ENCODE measurements at places on chromosomes 2 and 18.
A peak's percentile ranks its signal among the peaks of the same experiment; 100 is the strongest.

GRCh38 chr2:58699411-58699810, 458.3 kb upstream of the FANCL start:
- no peak for DNase-seq

GRCh38 chr2:148511883-148512282, 132.7 kb upstream of the EPC2 start:
- no peak for DNase-seq

DNA sequence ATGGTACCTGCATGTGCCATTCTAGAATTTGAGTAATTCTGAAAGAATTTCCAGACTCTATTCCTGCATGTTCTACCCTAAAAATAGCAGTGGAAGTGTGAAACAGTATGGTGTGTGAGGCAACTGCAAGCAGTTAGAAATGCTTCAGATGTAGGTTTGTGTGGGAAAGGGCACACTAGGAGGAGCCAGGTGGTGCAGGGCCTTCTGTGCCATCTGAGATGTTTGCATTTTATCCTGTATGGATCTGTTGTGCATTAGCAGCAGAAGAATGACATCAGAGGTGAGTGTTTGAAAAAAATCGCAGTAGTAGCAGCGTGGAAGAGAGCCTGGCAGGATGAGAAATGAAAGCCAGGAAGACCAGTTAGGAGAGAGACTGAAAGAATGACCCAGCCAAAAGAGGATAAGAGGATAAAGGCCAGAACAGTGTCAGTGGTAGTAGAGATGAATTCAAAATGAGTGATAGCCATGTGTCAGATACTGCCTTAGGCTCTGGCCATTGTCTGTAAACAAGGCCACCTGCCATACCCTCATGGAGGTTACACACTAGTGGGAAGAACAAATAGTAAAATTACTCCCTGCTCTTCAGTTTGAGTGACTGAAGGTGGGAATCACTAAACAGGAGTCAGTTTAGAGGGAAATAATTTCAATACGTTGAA, 142.2 kb downstream of the PKP4 start:
- DNase-seq = no peak

GRCh38 chr2:65782996-65783650, 350.7 kb upstream of the SPRED2 start:
- no peak for DNase-seq

DNA sequence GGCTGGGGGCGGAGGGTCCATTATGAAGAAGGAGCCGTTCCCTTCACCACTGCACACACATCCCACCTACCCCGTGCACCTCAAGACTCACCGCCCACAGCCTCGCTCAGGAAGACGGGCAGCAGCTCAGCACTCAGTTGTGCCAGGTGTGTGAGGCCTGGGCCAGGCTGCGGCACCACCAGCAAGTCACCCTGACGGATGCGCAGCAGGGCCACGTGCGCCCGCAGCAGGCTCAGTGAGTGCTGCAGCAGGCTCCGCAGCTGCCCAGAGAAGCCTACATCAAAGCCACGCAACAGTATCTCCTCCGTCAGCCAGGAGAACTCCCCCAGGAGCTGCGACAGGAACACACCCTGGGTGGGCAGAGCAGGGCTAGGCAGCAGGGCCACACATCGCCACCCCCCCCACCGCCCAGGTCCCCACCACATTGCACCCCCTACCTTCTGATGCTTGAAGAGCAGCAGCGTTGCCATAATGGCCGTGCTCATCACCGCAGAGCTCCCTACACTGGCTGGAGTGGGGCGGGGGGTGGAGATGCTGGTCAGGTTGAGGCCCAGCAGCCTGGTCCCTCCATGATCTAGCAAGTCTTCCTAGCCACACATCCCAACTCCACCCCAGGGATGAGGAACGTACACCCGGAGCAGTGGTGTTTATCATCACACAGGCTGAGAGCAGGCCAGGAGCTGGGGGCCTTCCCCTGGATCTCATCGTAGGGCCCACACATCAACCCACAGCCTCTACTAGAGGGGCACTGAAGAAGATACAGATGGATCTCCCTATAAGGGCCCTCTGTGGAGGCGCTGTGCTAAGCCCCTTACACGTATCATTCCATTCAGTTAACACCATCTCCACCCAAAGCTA, 10.2 kb downstream of the GPAT2 start:
- peak; percentile 49 for DNase-seq

- no peak for DNase-seq
Observed at GRCh38 chr2:239956818-239957261, 68.3 kb downstream of the NDUFA10 start.

DNA sequence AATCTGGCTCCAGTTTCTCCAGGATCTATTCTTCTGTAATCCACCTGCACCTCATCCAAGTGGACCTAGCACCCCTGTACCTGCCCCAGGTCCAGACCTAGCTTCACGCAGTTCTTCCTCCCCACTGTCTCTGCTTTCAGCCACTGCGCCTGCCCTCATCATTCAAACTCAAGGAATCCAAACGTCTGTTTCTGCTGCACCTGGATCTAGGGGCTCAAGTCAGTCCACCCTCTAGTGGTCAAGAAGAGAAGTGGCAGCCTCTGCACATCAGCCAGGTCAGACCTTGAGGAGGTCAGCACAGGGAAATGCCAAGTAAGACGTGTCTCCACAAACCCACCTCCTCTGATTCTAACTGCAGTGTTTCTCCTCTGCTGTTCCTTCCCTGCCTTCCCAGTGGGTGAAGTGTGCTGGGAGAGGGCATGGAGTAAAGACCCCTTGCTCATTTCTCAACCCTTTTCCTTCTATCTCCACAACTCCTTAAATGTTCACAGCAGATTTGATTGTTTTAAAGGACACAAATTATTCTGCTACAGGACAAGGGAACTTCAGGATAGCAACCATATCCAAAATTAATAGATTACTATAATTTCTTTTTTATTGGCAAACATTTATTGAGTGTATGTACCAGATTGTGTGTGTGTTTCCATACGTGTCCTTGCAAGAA, 8.6 kb upstream of the RNF152 start:
- no peak for DNase-seq

DNA sequence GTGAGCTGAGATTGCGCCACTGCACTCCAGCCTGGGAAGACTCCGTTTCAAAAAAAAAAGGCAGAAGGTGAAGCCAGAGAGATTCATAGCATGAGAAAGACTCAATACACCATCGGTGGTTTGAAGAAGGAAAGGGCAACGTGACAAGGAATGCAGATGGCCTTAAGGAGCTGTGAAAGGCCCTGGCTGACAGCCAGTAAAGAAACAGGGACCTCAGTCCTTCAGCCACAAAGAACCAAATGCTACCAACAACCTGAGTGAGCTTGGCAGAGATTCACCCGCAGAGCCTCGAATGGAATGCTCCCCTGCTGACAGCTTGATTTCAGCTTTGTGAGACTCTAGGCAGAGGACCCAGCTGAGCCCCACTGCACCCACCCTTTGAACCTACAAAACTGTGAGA, 154.9 kb upstream of the NDUFV2 start:
- DNase-seq = no peak

DNA sequence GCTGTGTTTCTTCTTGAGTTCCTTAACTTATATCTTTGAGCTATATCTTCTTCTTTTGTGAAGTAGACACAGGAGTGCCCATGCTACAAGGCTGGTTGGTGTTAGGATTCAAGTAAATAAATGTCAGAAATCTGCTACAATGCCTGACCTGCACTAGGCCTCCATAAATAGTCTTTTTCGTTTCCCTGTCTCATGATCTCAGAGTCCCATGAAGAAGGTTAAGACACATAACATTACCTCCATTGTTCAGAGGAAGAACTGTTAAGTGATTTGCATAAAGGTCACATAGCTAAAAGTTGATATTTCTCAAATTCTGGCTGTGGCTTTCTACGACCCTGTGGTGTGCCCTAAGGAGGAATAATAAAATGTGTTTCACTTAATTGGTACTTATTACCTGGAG, 228.4 kb downstream of the KCNS3 start:
- DNase-seq = no peak

- no peak for DNase-seq
Observed at GRCh38 chr2:197205585-197206215, 104.9 kb downstream of the ANKRD44 start.

DNA sequence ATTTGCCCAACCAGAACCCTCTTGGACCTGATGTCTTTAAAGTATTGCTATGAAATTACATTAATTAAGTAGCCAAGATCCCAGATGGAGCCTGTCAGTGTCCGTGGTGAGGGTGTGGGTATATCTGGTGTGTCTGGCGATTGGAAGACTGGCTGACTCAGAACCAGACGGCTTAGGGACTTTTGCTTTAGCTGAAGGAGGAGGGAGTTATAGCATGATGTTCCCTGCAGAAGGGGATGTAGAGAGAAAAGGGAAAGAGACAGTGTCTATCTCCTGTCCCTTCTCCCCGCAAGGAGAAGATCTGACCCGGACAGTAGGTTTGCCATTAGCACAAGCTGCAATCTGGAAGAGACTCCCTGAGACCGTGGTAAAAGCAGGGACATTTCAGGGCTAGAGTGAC, 60.6 kb downstream of the POU3F3 start:
- DNase-seq = no peak

GRCh38 chr2:241252778-241253475, 62.5 kb downstream of the HDLBP start:
- no peak for DNase-seq

GRCh38 chr18:10900435-10900834, 248.9 kb downstream of the PIEZO2 start:
- no peak for DNase-seq

DNA sequence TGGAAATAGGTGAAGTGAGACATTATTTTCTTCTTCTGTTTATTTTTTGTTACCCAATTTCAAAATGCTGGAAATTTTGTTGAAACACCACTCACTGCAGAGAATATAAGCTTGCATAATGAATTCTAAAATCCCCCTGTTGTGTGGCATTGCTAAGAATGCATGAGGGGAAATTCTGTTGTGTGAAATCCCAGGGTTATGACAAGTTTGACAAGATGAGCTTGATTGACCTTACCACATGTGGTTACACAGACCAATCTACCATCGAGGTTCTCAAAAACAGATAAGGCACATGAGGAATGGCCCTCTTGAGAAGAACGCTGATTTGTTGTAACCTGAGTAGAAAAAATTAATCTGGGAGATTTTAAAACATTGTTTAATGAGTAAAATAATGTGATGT, 261.6 kb upstream of the MMADHC start:
- DNase-seq = no peak

DNA sequence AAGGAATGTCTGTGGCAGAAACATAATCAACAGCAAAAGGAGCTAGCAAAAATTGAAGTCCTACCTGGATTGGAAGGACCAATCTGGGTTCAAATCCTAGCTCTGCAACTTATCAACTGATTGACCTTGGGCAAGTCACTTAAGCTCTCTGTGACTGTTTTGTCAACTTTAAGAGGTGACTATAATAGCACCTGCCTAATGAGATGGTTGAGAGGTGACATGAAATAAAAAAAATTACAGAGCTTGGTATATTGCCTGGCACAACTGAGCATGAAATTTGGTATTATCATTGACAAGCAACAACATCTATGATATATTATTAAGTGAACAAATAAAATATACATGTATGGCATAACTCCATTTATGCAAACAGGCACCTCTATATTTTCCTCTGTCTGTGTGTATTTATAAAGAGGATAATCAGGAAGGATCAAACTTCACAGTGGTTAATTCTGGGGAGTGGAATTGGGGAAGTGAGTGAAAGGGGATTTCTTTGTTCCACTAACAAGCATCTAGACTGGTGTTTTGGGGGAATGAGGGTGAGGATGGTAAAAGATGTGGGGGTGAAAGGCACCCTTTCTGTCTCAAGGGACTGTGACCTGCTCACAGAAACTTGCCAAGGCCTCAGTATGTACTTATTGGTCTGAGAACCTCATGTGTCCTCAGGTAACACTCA, 132.8 kb upstream of the SERTAD2 start:
- no peak for DNase-seq

DNA sequence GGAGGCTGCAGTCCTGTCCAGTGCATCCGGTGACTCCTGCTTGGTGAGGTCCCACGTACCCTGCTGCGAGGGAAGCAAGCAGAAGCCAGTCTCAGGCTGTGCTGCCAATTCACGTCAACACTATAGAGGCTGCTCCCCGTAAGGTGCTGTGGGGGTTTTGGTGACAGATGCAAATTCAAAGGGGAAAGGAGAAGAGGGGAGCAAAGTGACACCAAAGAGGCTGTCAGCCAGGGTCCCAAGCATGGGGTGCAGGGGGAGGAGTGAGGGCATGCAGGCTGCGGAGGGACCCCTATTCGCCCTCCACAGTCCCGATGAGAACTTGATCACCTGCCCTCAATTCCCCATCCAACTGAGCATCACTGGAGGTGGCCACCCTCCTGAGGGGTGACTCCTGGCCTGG, 179.4 kb upstream of the HS6ST1 start:
- no peak for DNase-seq

DNA sequence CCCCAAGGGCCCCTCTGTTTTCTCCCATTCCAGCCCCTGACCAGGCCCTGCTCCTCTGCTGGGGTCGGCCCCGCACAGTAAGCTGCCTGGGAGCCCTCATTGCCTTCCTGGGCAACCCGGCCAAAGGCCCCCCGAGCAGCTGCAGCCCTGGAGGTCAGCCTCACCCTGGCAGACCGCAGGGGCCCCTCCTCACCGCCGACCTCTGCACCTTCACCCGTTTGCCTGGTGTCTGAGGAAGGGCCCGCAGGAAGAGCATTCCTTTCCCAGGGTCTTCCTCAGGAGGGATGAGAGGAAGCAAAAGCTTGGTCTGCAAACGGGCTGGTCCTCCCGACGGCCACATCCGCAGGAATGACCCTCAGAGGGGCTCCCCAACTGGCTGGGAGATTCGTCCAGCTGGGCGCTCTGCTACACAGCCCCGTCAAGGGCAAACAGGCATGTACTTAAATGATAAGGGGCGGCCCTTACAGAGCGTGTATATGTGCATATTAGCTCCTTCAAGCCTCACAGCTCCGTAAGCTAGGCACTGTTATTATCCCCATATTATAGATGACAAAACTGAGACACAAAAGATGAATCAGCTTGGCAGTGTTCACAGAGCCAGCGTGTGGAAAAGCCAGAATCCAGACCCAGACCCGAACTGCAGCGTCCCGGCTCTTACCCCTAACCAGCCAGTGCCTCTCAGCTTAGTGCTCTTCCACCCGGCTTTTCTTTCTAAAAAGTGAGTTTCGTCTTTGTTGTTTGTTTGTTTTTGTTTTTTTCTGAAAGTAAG, 52.8 kb downstream of the SLC4A1AP start:
- no peak for DNase-seq

- no peak for DNase-seq
Observed at GRCh38 chr18:3892152-3892551, 442.2 kb downstream of the TGIF1 start.

GRCh38 chr18:39911716-39912115, 2043.3 kb upstream of the PIK3C3 start:
- no peak for DNase-seq

DNA sequence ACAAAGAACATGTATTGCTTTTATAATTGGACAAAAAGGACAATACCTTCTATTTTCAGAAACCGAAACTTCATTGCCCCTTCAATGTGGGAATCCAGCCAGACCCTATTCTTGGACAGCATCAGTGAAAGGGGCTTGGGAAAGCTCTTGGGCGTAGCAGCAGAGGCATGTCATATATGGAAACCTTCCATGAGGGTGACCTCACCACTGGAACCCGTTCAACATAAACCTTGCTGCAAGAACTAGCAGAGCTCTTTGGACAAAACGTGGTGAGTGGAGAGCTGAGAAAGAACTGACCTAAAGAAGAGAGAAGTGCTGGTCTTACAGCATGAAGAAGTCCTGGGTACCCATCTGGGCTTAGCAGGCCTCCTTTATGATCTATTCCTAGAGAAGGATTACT, 22.7 kb upstream of the ACTG2 start:
- no peak for DNase-seq

All from mucosa of descending colon (tissue), 3 donors.